ENCODE measurements at places on chromosomes 3 and 15.

- DNase-seq, result no peak
Observed at GRCh38 chr15:51350723-51351122, 9.3 kb downstream of the GLDN start.

GRCh38 chr3:10887015-10887414 lies 71.0 kb downstream of the SLC6A11 start:
- no peak for DNase-seq

DNA sequence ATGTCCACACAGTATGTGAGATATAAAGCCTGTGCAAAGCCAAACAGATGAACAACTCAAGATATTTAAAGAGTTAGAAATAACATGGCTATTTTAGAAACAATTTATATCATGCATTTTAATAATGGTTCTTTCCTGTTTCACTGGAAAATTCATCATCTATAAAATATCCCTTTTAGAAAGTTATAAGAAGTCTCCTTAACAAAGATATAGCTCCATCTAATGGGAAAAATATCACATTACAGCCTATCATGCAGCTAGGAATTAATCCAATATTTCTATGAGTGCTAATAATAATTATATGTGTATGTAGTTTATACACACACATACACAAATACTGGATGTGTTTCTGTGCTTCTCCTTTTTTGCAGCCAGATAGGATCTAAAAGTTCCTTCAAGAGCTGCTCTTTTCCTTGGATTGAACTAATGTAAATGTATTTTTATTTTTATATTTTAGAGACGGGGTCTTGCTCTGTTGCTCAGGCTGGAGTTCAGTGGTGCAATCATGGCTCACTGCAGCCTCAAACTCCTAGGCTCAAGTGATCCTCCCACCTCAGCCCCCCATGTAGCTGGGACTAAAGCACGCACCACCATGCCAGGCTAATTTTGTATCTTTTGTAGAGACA lies 21.6 kb downstream of the RPL22L1 start:
- DNase-seq, result no peak

DNA sequence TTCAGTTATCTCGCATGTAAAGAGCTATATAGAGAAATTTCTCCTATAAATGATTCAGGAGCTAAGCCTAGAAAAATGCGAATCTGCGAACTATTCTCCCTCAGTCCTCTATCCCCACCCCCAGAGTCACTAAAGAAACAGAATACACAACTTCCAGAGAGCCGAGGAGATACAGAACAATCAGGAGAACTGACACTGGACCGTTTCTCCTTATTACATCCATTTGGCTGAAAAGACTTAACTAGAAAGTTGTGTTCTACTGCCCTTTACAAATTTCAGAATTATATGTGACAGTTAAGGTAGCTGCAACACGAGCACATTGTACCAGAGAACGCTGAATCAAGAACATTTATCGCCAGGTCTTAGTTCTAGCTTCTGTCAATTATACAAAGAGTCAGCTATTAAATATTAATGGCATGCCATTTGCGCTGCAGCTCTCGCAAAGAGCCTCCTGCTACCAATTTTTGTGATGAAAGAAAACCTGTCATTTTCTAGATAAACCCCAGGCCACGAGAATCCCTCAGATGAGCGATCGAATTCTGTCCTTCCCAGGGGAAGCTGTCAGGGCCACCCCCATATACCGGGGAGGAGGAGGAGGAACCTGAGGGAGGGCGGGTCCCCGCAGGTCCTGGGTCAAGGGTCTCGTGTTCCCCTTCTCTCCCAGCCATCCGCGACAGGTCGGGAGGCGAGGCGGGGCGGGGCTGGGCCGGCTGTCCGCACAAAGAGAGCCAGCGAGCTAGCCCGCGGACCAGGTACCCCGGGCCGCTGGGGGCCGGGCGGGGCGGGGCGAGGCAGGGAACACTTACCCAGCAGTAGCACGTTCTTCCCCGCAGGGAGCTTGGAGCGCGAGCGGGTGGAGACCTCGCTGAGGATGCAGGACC lies 878 bp downstream of the DYNC1LI1 start:
- peak; percentile 21 for DNase-seq

GRCh38 chr3:58497097-58497496 lies 5.2 kb downstream of the KCTD6 start:
- no peak for DNase-seq

GRCh38 chr3:152322756-152323155 lies 54.0 kb downstream of the MBNL1 start:
- peak; percentile 48 for DNase-seq

GRCh38 chr3:148158210-148158609 lies 539.5 kb upstream of the AGTR1 start:
- DNase-seq, result no peak

DNA sequence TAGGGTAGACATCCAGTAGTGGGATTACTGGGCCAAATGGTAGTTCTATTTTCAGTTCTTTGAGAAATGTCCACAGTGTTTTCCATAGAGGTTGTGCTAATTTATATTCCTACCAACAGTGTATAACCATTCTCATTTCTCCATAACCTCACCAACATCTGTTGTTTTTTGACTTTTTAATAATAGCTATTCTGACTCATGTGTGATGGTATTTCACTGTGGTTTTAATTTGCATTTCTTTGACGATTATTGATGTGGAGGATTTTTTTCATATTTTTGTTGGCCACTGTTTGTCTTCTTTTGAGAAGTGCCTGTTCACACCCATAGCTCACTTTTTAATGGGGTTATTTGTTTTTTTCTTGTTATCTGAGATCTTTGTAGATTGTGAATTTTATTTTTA lies 125.2 kb downstream of the CFAP20DC start:
- DNase-seq, result no peak

- DNase-seq, result no peak
Observed at GRCh38 chr15:43932907-43933306, 106.1 kb downstream of the WDR76 start.

DNA sequence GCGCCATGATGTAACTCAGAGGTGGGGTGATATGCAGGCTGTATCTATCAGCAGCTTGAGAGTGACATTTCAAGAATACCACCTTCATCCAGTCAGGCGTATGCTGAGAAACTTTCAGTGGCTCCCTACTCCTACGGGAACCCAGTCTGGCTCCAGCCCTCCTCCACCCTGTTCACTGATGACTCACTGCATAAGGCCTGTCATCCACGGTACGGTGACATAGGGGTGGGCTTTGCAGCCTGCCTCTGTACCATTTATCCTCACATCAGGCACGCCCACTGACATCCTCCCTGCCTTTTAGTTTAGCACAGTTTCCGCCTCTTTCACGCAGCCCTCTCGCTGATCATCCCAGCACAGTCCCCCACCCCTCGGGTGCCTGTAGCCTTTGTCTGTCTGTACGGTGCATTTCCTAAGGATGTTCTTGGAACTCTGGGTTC lies 11.7 kb downstream of the PXYLP1 start:
- DNase-seq, result peak; percentile 56

DNA sequence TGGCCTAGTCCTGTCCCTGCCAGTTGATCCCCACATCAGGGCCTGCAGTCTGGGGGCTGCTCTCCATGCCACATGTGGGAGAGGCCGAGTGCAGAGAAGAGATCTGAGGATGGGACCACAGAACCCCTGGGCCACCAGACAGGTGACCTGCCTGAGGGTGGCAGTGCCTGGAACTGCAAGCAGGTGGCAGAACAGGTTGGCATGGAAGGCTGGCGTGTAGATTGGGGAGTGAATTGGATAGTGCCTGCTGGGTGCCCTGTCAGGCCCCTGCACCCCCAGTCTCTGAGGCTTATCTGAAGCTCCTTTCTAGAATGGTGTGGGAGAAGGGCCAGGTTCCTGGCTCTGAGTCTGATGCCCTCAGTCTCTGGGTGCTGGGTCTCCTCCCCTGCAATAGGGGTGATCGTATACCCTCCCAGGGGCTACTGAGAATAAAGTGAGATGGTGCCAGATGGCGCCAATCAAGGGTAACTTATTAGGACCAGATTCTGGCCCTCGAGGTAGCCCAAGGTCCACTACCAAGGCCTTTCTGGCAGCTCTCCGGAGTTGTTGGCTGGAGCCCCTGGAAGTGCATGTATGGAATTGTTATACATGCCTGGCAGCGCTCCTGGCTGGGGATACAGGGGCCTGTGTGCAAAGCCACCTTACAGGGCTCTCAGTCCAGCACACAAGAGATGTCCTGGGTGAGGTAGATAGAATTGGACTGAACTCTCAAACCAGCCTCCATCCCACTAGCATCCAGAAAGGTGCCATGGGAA lies 15.7 kb downstream of the C3orf18 start:
- DNase-seq, result no peak

- no peak for DNase-seq
Observed at GRCh38 chr3:126477061-126477380, 1.3 kb upstream of the ZXDC start.

DNA sequence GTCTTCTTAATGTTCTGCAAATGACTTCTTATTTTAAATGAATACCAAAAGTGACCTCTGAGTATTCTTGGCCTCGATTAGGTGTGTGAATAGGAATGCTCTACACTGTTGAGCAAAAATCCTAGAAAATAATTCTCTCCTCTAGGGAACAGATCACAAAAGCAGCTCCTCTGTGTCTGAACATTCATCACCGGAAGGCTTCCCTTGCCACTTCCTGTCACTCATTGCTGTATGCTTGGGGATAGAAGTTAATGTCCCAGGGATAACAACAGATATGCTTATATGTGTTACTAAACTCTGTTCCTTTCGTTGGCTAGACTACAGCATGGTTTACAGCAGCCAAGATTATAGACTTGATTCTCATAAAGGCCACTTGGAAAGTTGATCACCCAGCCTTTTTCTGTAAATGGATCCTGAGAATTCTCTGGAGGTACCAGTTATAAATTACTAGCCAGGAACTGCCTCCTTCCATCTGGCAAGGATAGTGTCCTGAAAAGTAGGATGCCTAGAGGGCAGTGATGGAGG lies 16.0 kb upstream of the PTX3 start:
- no peak for DNase-seq

DNA sequence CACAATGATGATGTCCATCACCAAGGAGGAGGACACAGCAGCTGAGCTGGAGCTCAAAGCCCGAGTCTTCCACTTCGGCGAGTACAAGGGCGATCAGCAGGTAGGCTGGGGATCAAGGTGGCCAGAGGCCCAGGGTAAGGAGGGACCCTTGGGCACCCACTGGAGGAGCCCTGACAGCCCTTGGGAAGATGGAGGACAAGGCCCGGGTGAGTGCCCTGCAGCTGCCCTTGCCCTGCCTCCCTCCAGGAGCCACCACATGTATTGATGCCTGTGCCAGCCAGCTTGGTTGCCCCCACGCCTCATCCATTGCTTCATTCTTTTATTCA lies 38.4 kb downstream of the CFAP100 start:
- DNase-seq, result no peak

- peak; percentile 49 for DNase-seq
Observed at GRCh38 chr3:141738891-141739363, 829 bp downstream of the RNF7 start.

GRCh38 chr3:50226888-50227389 lies 9.1 kb upstream of the GNAI2 start:
- no peak for DNase-seq

DNA sequence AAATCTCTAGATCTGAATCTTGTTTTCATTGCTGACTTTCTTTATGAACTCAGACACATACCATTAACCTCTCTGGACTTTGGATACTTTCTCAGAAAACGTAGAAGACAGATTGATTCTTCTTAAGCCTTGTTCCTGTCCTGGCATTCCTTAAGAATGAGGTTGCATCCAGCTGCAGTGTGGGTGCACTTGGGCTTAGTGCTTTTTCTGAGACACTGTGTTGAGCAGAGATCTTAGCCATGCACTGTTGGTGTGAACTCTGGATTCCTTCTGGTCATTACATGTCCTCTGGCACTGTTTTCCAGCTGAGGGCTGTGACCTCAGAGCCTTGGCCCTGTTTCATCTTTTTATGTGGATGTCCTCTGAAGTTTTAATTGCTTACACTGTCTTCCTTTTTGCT lies 428.3 kb downstream of the CNTN4 start:
- DNase-seq, result no peak

GRCh38 chr15:39589815-39590644 lies 9.2 kb downstream of the THBS1 start:
- DNase-seq, result no peak

- no peak for DNase-seq
Observed at GRCh38 chr3:190173426-190173825, 52.7 kb upstream of the P3H2 start.

DNA sequence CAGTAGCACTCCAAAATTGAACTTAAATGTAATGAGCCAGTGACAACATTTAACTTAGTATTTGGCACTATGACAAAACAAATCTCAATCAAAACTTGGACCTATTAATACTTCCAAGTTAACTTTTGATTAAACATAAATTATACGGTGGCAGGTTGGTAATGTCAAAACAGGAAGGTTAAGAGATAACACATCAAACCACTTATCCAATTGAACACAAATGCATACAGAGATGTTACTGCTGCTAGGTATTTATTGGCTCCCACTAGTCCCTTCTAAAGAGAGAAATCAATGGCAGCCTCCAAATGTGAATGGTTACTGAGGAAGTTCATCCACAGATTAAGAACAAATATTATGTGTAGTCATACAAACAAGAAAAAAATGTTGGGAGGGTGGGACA lies 1.8 kb downstream of the GSK3B start:
- DNase-seq, result peak; percentile 15

DNA sequence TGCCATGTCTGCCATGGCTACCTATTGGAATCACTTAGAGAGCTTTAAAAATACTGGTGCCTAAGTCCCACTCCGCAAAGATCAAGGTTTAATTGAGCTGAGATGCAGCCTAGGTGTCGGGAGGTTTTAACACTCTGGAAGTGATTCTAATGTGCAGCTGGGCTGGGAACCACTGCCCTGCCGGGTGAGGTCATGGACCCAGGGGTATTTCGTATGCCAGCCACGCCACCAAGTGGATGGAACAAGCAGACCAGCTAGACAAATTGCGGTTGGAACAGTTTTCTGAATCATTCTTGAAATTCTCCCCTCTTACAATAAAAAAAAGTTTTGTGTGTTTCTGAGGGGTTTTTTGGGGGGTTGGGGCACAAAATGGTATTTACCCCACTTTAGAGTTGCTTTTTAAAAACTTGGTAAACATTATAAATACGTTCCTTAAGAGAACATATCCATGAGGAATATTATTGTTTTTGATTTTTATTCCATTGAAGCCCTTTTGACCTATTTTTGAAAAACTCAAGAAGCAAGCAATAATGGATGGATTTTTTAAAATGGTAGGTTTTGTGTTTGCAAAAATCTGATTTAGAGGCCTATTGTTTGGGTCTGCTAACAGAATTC lies 66.2 kb upstream of the CSTA start:
- DNase-seq, result peak; percentile 36

DNA sequence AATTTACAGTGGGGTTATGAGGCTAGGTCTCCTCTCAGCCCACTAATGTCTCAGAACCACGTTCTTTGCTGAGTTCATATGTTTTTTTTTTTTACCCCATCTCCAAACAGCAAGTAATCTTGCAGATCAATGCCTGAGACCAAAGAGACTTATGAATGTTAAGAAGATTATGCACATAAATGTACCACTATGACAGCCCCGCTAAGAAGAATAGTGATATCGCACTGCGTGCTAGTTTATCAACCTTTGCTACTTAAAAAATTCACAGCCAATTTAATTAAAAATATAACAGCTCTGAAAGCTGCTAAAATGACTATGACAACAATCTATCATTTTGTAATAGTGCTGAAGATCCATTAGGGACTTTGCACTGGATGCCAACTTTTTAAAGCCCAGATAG lies 739.0 kb upstream of the CFAP20DC start:
- DNase-seq, result no peak

- no peak for DNase-seq
Observed at GRCh38 chr3:150077107-150077506, 106.4 kb upstream of the PFN2 start.
